ENCODE measurements at places on chromosomes 5 and 9. TPM values are rescaled to one million over a fixed set of nuclear protein-coding genes. Genes with fewer than 3 reads are reported as not detected.

DNA sequence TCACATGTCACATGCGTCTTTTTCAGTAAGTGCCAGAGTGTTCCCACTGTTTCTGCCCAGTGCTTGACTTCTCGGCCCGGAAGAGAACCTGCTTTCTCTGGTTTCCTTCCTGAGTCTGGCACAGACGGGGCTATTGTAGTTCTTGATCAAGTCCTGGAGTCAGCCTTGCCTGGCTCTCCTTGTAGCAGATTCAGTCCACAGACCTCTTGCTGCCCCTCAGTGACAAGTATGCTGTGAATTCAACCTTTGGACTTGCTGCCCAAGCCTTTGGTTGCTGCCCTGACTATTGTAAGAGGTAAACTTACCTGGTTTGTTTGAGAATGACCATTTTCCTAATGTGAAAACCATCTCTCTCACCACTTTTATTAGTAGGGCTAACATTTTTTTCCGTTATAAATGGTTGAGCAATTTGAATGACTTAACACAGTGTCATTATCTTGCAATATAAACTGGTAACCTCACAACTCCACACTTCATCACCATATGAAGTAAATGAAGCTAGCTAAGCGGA, 24.7 kb downstream of the ZBTB34 start:
- DNase-seq: no peak
- peaks cover 11% of the 10 kb centered on the region for H3K36me3 ChIP-seq
- H3K4me1 ChIP-seq: peaks cover 20% of the 10 kb centered on the region
- H3K27me3 ChIP-seq: no peaks in the 10 kb centered on the region
- H3K4me3 ChIP-seq: no peak overlapping the region

DNA sequence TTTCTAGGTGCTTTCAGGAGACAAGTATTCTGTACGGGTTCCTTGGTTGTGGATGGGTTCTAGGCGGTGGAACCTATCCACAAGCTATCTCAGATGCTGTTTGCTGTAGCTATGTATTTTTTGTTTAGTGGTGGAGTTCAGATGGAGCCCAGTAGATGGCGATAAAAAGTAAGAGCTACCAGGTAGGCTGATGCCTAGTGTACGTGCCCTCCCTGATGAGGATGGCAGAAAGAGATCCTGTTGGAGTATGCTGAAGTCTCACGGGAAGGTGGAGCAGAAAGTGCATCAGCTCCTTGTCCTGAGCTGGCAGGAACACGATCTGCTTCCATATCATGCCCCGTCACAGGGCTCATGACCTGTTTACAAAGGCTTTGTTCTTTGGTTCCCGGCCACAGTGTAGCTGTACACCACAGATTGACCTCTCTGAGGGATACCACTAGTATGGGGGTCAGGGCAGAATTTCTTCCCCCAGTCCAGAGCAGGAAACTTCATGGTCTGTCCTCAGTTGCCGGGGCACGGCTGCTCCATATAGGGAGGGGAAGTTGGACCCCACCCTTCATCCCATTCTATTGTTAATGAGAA, 12.6 kb upstream of the UGT3A2 start:
- H3K4me1 ChIP-seq: no peaks in the 10 kb centered on the region
- no peaks in the 10 kb centered on the region for H3K36me3 ChIP-seq
- no peak overlapping the region for H3K27ac ChIP-seq
- no peak overlapping the region for H3K4me3 ChIP-seq

DNA sequence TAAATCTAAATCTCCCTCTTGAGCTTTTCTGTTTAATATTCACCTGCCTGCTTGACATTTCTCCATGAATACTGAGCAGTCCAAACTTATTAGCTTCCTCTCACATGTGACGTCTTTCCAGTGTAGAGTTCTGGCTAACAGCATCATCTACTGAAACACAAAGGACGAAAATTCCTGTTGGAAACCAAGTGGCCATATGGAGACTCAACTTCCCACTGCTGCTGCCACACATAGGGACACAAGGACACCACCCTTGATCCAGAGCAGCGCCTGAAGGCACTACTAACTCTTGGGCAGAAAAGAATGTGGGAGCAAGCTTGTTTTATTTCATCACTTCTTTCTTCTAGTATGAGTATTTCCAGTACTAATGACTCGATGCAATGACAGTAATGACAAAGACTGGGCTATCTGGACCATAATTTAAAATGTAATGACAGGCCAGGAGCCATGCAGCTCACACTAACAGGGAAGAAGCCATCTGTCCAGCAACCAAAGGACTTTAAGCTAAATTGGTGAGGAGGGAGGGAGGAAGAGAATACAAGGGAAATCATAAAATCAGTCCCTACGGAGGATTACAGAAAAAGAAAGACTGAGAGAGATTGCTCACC, 19.2 kb downstream of the RNF130 start:
- no peaks in the 10 kb centered on the region for H3K36me3 ChIP-seq
- no peak for DNase-seq
- no peaks in the 10 kb centered on the region for H3K27me3 ChIP-seq
- H3K4me3 ChIP-seq: no peak overlapping the region
- peaks cover 30% of the 10 kb centered on the region for H3K4me1 ChIP-seq

GRCh38 chr9:94916956-94917355, 190.5 kb downstream of the AOPEP start:
- H3K4me3 ChIP-seq: no peak overlapping the region
- no peak overlapping the region for H3K27ac ChIP-seq
- no peaks in the 10 kb centered on the region for H3K27me3 ChIP-seq
- no peak for DNase-seq
- H3K4me1 ChIP-seq: peaks cover 43% of the 10 kb centered on the region

- no peak overlapping the region for H3K4me3 ChIP-seq
- DNase-seq: no peak
- peaks cover 6% of the 10 kb centered on the region for H3K4me1 ChIP-seq
Observed at GRCh38 chr5:157976429-157976828, 117.5 kb upstream of the CLINT1 start.

GRCh38 chr5:172683645-172684471, 42.8 kb downstream of the NEURL1B start:
- no peaks in the 10 kb centered on the region for H3K27me3 ChIP-seq
- no peak overlapping the region for H3K4me3 ChIP-seq
- no peak overlapping the region for H3K27ac ChIP-seq

GRCh38 chr9:89425024-89425805, 72.7 kb downstream of the SEMA4D start:
- no peak overlapping the region for H3K4me3 ChIP-seq
- peaks cover 31% of the 10 kb centered on the region for H3K4me1 ChIP-seq
- no peak for DNase-seq
- no peak overlapping the region for H3K27ac ChIP-seq

- no peaks in the 10 kb centered on the region for H3K4me1 ChIP-seq
- H3K27me3 ChIP-seq: no peaks in the 10 kb centered on the region
- H3K27ac ChIP-seq: no peak overlapping the region
- H3K36me3 ChIP-seq: no peaks in the 10 kb centered on the region
- no peak overlapping the region for H3K4me3 ChIP-seq
Observed at GRCh38 chr9:108606401-108606800, 249.4 kb downstream of the ACTL7B start.

- H3K36me3 ChIP-seq: no peaks in the 10 kb centered on the region
- H3K27ac ChIP-seq: no peak overlapping the region
- H3K27me3 ChIP-seq: no peaks in the 10 kb centered on the region
- H3K4me3 ChIP-seq: no peak overlapping the region
Observed at GRCh38 chr5:159478950-159479349, 148.7 kb upstream of the IL12B start.

DNA sequence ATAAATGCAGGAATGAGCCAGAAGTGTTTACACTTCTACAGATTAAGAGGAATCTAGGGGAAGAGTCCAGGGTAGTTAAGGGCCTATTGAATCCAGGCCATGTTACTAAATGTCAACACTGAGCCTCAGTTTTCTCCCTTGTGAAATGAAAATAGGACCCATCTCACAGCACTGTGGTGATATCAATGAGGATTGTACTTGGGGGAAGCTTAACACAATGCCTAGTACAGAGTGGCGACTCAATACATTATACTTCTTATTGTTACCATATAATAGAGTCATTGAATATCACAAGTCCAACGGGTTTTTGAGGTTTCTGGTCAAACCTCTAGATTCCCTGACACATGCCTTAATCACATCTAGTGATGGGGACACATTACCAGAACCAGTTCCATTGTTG, 4.6 kb downstream of the TRUB2 start:
- DNase-seq: no peak
- peaks cover 61% of the 10 kb centered on the region for H3K36me3 ChIP-seq
- H3K27me3 ChIP-seq: no peaks in the 10 kb centered on the region
- peaks cover 23% of the 10 kb centered on the region for H3K4me1 ChIP-seq

DNA sequence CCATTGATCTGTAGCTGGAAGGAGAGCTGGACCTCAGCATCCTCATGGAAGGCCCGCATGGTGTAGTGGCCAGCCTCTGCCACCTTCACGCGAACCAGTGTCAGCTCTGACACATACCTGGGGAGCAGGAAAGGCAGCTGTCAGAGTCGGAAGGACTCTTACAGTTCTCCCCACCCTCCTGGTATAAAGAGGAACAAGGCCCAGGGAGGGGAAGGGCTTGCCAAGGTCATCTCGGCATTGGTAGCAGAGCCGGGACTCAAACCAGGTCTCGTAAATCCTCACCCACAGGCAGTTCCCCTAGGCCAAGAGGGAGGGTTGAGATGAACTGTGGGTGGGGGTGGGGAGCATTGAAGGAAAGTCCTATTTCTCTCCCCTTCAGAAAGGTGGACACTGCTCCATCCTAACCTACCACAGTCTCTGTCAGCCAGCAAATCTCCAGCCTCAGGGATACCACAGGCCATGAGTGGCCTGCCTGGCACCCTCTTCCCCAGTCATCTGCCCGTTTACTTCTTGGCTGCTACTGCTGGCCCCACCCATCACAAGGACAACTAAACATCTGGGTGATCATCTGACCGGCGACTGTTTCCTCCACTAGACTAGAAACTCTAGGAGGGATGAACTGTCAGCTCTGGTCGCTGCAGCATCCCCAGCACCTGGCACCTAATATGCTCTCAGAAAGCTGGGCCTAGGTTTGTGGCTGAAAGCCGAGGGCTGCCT, 23.5 kb downstream of the PDGFRB start:
- no peaks in the 10 kb centered on the region for H3K27me3 ChIP-seq
- no peak overlapping the region for H3K4me3 ChIP-seq
- peaks cover 44% of the 10 kb centered on the region for H3K4me1 ChIP-seq
- no peak overlapping the region for H3K27ac ChIP-seq
- no peak for DNase-seq

- H3K4me1 ChIP-seq: peaks cover 32% of the 10 kb centered on the region
- H3K27ac ChIP-seq: no peak overlapping the region
- H3K4me3 ChIP-seq: no peak overlapping the region
- H3K27me3 ChIP-seq: no peaks in the 10 kb centered on the region
- H3K36me3 ChIP-seq: no peaks in the 10 kb centered on the region
Observed at GRCh38 chr9:123322273-123323195, 33.5 kb upstream of the CRB2 start.

DNA sequence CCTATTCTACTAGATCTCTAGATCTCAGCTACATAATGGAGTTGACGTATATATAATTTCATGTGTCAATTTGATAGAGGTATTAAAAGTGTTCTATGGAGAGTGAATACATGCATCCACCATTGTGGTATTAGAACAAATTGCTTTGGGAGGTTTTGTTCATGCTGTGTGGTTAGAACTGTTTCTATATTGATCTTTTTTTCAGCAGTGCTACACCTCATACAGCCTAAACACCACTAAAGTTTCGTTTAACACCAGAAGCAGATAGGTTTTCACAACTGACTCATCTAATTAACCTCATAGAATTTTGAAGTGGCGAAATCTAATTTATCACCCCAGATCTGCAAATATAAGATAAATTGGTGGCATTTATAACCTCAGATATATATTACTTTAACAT, 269.4 kb upstream of the SEMA6A start:
- H3K27ac ChIP-seq: no peak overlapping the region
- no peak for DNase-seq
- H3K36me3 ChIP-seq: no peaks in the 10 kb centered on the region
- no peak overlapping the region for H3K4me3 ChIP-seq
- no peaks in the 10 kb centered on the region for H3K27me3 ChIP-seq
- H3K4me1 ChIP-seq: no peaks in the 10 kb centered on the region

- H3K4me3 ChIP-seq: no peak overlapping the region
- no peaks in the 10 kb centered on the region for H3K4me1 ChIP-seq
- no peak overlapping the region for H3K27ac ChIP-seq
Observed at GRCh38 chr5:33969572-33970452, 14.7 kb downstream of the SLC45A2 start.

- DNase-seq: no peak
- no peak overlapping the region for H3K27ac ChIP-seq
- H3K4me3 ChIP-seq: no peak overlapping the region
- H3K4me1 ChIP-seq: no peaks in the 10 kb centered on the region
- no peaks in the 10 kb centered on the region for H3K36me3 ChIP-seq
- no peaks in the 10 kb centered on the region for H3K27me3 ChIP-seq
Observed at GRCh38 chr9:72984226-72984947, 31.5 kb upstream of the ALDH1A1 start.

- DNase-seq: peak; percentile 46
- H3K4me1 ChIP-seq: no peaks in the 10 kb centered on the region
- no peaks in the 10 kb centered on the region for H3K36me3 ChIP-seq
- H3K4me3 ChIP-seq: no peak overlapping the region
Observed at GRCh38 chr9:81112627-81113452, 576.5 kb downstream of the TLE1 start.

GRCh38 chr5:75524071-75524470, 12.4 kb downstream of the POLK start:
- H3K27me3 ChIP-seq: no peaks in the 10 kb centered on the region
- DNase-seq: no peak
- no peaks in the 10 kb centered on the region for H3K4me1 ChIP-seq
- no peak overlapping the region for H3K4me3 ChIP-seq
- no peaks in the 10 kb centered on the region for H3K36me3 ChIP-seq

DNA sequence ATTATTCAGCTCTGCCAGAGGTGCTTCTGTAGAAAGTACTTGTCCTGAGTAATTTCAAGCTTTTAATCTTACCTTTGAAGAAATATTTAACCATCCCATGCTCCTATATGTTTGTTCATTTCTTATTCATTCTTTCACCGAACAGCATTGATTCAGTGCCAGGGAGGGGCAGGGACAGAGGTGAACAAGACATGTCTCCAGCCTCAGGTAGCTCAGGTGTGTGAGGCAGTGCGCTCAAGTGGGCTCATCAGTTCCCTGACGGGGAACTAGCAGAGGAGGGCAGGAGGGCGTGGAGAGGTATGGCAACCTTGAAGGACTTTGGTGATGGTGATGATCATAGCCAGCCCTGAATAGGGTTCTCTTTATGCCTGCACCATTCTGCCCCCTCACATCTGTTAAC, 25.9 kb downstream of the ERGIC1 start:
- peaks cover 32% of the 10 kb centered on the region for H3K36me3 ChIP-seq
- H3K4me3 ChIP-seq: no peak overlapping the region
- peaks cover 35% of the 10 kb centered on the region for H3K4me1 ChIP-seq
- H3K27me3 ChIP-seq: no peaks in the 10 kb centered on the region

Gene ADGRD2
- 4.3 TPM for total RNA-seq

Gene PRDM9
- total RNA-seq: not detected

Gene TBC1D2
- total RNA-seq: 3.4 TPM

Gene RAB3C
- 25.0 TPM for total RNA-seq

Gene TYRP1
- 10.2 TPM for total RNA-seq

Gene PCDHGA9
- total RNA-seq: 10.9 TPM

Gene PRR7
- 4.3 TPM for total RNA-seq

Gene CLIC3
- 6.4 TPM for total RNA-seq

Gene CSF2
- not detected for total RNA-seq

Gene CCL21
- 0.44 TPM for total RNA-seq

Gene SPINK13
- not detected for total RNA-seq

Gene FOXI1
- not detected for total RNA-seq

Gene PITX1
- total RNA-seq: not detected

Gene GADD45G
- total RNA-seq: 5.5 TPM

Gene PHF24
- total RNA-seq: 7.7 TPM

Gene RNF183
- total RNA-seq: 0.11 TPM

Gene SHC3
- 15.5 TPM for total RNA-seq

Measured in spinal cord (tissue), 10 donors.